Esophagus squamous epithelium (tissue), 5 donors: ENCODE measurements at places on chromosomes 7 and 10.

DNA sequence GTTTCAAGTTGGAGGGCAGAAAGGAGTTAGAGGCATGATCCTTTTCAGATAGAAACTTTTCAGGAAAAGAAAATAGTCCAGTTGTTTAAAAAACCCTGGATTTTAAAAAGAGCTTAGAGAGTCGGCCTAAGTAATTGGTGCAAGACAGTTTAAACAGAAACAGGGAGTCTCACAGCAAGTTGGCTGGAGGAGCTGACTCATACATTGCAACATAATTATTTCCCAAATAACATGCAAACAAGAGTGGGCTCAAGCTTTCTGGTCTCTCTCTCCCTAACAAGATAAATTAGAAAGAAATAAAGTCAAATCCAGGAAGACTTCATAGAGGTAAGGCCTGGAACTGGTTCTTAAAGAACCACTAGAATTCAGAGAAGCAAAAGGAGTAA, 100.3 kb upstream of the AGBL3 start:
- no peak for DNase-seq

DNA sequence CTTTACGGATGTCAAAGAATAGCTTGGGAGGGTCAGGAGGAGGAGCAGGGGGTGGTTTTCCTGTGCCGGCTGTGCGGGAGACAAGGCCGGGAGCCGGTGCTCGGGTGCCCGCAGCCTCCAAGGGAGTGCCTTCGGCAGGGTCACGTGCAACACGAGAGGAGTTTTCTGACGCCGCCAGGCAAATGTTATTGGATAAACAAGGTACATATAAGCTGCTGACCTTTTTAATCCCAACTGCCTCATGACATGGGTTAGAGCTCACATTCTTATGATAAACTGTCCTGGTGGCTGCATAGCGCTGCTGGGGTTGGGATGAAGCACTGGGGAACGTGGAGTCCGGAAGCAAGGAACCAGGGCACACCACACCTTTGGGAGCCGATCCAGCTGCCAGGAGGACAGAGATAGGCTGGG, 124.8 kb upstream of the PDLIM1 start:
- no peak for DNase-seq

- no peak for DNase-seq
These were observed 60.0 kb downstream of the DGKB start for GRCh38 chr7:14842523-14842922.

- no peak for DNase-seq
These were observed 25.4 kb upstream of the LYZL1 start for GRCh38 chr10:29263506-29263905.

GRCh38 chr7:111980725-111981124, 225.5 kb downstream of the DOCK4 start:
- no peak for DNase-seq

DNA sequence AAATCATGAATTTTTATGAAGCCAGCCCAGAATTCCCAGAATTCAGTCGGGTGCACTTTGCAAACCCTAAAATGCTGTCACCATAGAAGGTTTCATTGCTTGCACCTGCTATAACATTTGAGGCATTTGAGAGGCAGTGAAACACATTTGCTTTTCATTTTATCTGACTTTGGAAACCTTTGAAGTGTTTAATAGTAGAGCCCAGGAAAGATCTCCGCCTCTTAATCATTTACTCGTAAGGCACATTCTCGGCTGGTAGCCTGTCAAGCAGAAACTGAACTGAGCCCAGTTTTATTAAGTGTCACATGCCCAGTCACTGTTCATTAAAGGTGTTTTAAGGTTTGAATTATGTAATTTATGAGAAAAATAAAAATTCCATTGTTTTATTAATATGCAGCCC, 247.6 kb downstream of the EMX2 start:
- no peak for DNase-seq

DNA sequence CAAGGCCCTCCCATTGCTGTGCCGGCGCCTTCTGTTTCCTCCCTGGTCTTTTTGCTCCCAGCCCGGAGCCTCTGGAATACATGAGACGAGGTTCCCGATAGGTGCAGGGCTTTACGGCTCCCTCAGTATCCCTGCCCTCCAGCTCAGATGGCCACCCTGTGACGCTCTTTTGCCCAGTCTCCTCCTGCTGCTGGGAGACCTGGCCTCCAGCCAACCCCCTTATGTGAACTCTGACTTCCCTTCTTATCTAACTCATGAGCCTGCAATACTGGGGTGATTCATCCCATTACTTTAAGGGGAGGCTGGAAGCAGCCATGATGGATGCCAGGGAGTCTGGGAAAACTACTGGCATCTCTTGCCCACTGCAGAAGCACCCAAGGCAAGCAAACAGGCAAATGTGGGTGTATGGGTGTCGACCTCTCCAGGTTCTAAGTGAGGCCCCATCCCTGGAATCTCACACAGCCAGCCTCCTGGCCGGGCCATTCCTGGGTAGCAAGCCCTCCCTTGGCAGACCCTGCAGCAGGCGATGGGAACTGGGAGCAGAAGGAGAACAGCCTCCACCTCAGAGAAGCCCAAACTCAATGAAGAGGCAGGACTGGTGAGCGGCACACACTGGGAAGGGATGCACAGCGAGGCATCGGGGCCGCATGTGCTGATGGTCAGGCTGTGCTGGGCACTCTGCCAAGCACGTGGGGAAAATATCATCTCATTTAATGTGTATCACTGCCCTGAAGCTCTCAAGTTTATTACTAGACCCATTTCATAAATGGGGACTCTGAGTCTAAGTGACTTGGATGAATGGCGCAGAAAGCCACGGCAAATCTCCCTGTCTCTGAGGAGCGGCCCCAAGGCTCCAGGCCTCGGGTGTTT, 97.5 kb downstream of the FAM53B start:
- DNase-seq, result no peak

DNA sequence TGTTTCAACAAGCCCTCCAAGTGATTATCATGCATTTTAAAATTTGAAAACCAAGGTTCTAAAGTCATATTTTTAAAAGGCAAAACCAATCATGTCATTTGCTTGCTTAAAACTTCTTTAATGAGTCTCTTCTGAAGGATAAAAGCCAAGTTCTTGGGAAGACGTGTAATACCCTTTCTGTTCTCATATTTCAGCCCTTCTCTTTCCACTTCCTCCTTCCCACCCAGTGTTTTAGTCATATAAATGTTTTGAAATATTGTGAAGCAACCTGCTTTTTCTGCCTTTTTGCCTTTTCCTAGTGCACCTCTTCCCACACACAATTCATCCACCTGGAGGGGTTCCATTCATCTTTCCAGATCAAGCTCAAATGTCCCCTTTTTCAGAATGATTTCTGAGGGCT, 211.1 kb upstream of the LRRTM3 start:
- no peak for DNase-seq

- DNase-seq, result no peak
These were observed 45.6 kb upstream of the ENO4 start for GRCh38 chr10:116803451-116804249.

- DNase-seq, result peak; percentile 61
These were observed at the start of gene KMT2E for GRCh38 chr7:105013816-105014692. TSS of gene KMT2E (plus strand) at chr7:105014205. CDS start at chr7:105040953, 26,748 bp downstream.

- DNase-seq, result no peak
These were observed 58.8 kb downstream of the ASB13 start for GRCh38 chr10:5607594-5607993.

DNA sequence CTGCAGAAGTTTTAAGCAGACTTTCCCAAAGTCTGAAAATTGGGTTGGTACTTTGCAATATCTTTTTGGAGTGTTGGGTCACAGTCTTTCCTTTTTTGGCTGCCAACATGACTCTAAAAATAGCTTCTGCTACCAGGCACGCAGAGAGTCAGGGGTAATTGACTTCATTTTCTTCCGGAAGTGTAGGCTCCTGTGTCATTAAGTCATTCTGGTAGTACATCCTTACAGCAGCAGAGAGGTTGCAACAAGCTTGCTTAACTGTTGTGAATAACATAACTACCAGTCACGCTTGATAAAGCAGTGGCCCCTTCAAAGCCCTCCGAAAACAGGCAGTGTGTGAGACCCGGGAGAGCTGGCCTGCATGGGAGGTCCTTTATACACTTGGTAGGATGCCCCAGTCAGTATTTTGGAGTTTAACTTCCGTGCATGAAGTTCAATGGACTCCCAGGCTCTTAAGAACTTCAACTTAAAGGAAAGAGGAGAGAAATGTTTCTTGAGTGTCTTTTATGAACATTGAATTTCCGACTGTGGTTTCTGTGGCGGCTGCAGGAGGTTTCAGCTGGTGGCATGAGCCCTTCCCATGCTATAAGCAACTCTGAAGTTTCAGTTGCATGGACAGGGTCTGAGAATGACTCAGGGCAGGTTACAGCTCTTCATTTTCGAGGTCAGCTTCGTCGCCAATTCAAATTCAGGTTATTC, 310.7 kb downstream of the GALNT17 start:
- no peak for DNase-seq

GRCh38 chr7:126856691-126857291, 395.9 kb downstream of the GRM8 start:
- no peak for DNase-seq

DNA sequence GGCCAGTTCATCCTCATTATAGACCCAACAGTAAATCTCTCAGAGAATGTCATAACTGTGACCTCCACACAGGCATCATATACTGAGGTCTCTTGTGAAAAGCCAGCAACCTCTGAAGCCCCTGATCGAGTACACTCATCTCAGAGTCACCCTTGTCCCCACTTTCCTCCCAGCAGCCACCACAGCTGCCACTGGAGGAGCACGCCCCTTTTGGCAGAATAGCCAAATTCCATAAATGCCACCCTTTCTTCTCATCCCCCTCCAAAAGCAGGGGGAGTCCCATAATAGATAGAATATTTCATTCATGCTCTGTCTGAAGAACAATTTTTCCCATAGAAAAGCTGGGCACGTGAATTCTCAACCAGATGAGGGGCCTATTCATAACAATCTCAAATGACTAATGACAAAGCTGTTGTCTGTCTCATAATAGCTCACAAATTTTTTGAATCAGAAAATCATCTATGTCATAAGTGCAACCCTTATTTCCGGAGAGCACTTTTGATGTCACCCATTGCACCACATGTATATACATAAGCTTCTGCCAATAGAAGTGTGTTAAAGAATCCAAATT, 47.4 kb downstream of the SGMS1 start:
- DNase-seq, result no peak

DNA sequence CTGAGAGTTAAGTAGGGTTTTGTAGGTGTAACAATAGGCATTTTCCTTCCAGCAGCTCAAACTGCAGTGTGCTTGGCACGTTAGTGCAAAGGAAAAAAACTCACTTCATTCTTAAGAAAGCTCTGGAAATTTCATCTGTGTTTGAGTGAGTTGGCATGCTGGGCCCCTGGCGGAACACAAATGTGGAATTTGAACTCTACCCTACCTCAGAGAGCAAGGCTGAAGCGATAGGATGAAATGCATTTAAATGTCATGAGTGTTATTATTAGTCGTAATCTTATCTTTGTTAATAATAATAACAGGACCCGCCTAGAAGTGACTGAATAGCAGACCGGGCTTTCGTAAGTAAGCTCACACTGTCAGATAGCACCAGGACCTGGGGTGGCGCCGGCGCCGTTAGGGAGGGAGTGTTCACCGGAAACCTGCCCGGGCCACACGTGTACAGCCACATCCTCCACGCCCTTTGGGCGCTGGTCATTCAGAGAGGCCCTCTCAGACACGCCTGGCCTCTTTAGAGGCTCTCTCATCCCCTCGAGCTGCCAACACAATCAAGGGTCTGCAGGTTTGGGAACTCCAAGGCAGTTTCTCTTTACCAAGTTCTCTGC, 63.5 kb downstream of the GRK5 start:
- peak; percentile 28 for DNase-seq

DNA sequence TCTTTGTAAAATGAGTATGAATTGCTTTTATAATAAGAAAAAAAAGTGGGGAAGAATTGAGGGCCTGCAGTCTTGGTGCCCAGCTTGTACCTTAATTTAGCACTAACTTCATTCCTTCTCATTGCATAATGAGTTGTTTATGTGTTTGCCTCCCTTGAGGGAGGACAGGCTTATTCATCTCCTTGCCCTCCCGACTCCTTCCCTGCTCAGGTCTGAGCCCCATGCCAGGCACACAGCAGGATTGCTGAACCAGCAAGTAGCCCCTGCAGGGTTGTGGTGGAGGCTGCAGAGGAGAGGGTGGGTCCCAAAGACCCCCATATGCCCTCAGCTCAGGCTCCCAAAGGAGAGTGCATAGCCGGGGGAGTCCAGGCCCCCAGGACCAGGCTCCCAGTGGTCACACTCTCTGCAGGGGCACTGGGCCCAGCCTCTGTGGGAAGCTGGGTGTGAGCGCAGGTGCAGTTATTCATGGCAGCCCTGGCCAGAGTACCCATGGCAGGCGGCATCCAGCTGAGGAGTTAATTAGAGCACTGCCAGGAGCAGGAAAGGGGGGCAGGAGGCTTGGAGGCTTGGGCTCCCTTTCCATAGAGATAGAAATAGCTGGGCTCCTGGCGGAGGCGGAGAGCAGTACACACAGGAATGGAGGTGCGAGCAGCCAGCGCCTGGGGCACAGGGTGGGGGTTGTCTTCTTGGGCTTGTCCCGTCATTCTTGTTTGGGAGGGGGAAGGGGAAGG, 28.2 kb upstream of the GOLGA7B start:
- no peak for DNase-seq

GRCh38 chr10:37125921-37126320, 523 bp downstream of the ANKRD30A start:
- DNase-seq, result no peak

GRCh38 chr10:84341538-84341856, 13.1 kb downstream of the CCSER2 start:
- no peak for DNase-seq

- DNase-seq, result no peak
These were observed 177.7 kb upstream of the AHR start for GRCh38 chr7:17120756-17121155.

DNA sequence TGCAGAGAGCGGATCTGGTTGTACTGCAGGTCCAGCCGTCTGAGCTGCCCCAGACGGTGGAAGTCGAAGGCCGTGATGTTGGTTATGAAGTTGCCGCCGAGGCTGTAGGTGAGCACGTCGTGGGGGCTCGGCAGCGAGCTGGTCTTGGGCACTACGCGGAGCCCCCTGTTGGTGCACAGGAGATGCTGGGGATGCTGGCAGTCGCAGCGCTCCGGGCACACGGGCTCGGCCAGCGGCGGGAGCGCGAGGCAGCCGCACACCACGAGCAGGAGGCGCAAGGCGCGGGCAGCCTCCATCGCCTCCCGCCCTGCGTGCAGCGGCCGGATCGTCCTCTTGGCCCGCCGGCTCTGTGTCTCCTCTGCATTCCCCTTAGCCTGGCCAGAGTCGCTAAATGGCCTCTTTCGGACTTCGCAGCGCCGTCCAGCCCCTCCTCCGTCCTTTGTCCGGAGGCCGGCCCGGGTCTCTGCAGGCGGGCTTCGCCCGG, 337 bp downstream of the TRIL start:
- DNase-seq, result no peak

GRCh38 chr10:8070440-8070839, 16.0 kb downstream of the GATA3 start:
- DNase-seq, result no peak
